PC-9 (cell line): ENCODE measurements at places on chromosomes 5 and 9.
A peak's percentile ranks its signal among the peaks of the same experiment; 100 is the strongest.

DNA sequence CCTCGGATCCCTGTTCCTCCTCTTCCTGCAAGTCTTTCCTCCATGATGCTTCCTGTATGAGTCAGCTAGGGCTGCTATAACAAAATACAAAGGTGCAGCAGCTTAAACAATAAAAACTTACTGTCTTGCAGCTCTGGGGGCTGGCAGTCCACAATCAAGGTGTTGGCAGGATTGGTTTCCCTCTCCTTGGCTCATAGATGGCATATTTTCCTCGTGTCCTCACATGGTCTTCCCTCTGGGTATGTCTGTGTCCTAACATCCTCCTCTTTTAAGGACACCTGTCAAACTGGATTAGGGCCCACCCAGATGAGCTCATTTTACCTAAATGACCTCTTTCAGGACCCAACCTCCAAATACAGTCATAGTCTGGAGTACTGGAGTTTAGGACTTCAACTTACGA is 117.5 kb downstream of the MED10 start:
- no peak for DNase-seq

DNA sequence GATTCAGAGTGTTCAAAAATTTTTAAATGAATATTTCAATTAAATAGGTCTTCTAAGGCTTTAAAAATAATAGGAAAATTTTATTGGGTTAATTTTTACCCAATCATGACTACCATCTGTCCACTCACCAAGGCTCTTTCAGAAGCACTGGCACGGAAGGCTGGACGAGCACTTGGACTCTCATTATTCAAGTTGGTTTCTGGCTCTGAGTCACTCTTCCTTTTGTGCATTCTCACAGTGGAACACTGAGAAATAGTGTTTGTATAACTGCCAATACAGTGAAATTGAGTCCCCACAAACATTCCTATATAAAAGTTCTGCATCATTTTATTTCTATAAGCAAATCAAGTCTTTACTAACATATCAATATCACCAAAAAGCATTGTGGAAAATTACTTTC is 1149.0 kb downstream of the EFNA5 start:
- DNase-seq, result no peak

- no peak for DNase-seq
Observed at GRCh38 chr5:7616897-7617296, 221.0 kb downstream of the ADCY2 start.

- peak; percentile 60 for DNase-seq
Observed at GRCh38 chr5:171629628-171630349, 155.8 kb upstream of the SMIM23 start.

GRCh38 chr5:15499528-15500324 is at the start of gene FBXL7:
Gene FBXL7 (plus strand): TSS chr5:15500180.
- DNase-seq, result no peak
